Stimulated activated CD4-positive, alpha-beta T cell treated with anti-CD3 and anti-CD28 coated beads, TNF-alpha, amount 100 ng/mL, for 1 hour (primary cell): ENCODE measurements at places on chromosomes 4 and X.

DNA sequence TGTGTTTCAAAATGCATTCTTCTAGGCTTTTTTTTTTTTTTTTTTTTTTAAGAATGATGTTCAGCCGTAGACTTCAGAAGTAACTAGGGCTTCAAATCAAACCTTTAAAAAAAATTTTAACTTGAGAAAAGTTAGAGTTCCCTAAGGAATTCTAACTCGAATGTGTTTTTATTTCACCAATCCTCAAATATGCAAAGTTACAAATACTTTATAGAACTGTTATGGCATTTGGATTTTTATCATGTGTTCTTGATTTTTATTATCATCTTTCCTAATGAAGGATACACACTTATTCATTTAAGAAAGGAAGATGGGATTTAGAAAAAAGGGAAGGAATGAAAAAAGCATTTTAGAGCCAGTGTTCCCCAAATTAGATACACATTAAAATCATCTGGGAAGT lies 200.6 kb upstream of the LDB2 start:
- no peak for DNase-seq

GRCh38 chrX:128458888-128459287 lies 406.7 kb upstream of the ACTRT1 start:
- DNase-seq: no peak

DNA sequence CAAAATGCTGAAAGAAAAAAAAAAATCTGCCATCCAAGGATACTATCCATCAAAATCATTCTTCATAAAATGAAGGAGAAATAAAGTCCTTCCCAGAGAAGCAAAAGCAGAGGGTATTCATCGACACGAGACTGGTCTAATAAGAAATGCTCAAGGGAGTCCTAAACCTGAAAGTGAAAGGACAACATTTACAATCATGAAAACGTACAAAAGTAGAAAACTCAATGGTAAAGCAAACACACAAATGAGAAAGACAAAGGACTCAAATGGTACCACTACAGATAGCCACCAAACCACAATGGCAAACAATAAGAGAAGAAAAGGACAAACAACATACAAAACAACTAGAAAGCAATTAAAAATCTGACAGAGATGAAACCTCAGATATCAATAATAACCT lies 41.0 kb downstream of the CD99L2 start:
- DNase-seq: no peak

- no peak for DNase-seq
These were observed 73.4 kb upstream of the MAGEB2 start for GRCh38 chrX:30141966-30142365.

DNA sequence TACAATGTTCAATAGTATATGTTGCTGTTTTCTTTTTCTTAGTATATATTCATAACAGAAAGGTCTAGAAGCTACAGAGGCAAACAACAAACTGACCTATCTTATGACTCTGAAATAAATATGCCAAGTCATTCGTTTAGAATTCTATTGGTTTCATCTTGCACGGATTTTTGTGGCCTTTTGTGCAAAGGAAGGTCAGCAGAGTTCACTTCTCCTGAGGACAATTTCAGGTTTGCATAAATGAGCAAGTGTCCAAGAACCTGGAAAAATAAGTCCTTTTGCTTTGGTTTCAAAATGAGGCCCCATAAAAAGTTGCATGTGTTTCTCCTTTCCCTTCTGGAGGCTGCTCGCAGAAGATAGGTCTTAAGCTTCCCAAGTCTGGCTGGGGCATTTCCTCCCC lies 156.9 kb downstream of the APBB2 start:
- DNase-seq: no peak

DNA sequence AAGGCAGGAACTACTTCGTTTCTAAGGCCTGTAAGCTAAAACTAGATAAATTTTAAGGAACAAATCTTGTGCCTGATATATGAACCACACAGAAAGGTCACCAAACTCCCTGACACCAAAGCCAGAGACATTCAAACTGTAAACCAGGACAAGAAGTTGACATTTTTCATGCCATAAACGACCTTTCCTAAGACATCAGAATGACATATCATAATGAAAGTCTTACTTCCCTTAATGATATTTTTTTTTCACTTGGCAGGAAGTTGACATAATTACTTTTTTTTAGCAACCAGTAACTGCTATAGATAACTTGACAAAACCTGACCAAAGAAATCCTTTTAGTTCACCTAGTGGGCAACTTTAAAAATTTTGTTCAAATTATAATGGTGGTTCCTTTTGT lies 231.5 kb upstream of the AGTR2 start:
- DNase-seq: no peak

- no peak for DNase-seq
These were observed 93.8 kb upstream of the CLCN4 start for GRCh38 chrX:10062980-10063379.

DNA sequence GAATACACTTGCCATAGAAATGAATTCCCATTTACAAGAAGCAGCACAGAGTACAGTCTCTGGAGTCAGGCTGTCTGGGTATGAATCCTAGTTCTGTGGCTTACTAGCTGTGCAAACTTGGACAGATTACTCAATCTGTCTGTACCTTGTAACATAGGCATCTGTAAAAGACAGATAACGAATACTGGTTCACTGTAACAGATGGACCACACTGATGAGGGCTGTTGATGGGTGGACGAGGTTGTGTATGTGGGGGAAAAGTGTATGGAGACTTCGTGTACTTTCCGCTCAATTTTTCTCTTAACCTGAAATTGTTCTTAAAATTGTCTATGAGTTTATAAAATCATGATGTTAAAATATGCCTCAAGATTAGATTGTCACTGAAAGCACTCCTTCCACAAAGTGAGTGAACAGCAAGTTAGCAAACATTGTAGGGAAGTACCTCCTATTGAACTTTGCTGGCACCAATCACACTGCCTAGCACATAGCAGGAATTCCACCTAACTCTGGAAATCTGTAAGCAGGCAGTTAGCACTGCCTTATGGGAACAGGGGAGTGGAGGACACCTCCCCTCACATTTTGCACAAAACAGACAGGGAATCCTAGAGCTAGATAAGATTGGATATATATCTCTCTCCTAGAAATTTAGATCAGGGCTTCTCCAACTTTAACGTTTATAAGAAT lies 6.5 kb upstream of the EXOSC9 start:
- no peak for DNase-seq

- no peak for DNase-seq
These were observed 66.5 kb downstream of the EFNB1 start for GRCh38 chrX:68895341-68895755.

DNA sequence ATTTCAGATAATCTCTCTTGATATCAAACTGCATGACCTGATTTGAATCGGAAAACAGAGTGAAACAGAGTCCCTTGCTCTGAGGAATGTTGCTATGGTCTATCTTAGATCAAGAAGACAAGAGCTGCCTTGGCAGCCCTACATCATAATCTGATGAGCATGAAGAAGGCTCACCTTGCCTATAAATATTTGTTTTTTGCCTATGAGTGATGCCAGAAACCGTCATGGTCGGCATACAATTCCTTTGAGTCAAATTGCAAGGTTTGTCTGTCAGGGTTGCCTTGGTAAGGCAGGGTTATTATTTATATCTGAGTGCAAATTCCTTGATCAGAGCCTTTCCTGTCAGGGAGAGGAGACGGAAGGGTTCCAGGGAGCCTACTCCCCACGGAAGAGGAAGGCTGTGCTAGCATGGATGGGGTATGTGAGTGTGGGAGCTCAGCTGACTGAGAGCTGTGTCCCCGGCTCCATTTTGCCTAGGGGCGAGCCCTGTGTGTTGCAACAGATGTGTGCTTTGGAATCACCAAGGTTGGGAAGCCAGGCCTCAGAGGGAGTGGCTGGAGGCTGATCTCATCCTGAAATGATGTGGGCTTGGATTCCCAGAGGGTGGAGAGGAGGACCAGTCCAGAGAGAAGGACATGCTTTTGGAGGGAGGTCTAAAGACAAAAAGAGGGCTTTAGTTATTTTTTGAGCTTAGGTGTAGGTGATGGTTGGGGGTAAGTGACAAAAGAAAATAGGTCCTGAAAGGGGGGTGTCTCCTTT lies 43.6 kb downstream of the RTL9 start:
- DNase-seq: no peak

DNA sequence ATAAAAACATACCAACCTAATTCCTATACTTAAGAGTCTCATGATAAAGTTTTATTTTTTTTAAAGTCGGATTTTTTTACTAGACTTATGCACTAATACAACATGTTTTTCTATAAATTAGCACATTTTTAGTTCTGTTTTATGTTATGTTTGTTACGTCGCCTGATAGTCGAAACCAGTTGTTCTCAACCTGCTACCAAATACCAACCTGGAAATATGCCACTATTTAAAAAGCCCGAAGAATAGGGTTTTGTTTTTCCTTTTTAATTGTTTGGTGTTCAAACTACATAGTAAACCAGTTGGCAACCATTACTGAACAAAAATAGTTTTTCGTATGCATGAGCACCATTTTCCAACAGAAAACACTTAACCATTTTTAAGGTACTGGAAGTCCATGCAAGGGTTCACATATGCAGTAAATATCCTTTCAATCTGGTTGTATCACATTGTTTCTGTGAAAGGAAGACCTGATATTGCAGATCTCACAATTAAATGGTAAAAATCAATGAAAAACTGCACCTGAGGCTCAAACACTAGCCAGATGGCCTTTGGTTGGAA lies 1.4 kb downstream of the WDFY3 start:
- no peak for DNase-seq

- no peak for DNase-seq
These were observed 611.2 kb downstream of the PPP4R3C start for GRCh38 chrX:26851981-26852380.

DNA sequence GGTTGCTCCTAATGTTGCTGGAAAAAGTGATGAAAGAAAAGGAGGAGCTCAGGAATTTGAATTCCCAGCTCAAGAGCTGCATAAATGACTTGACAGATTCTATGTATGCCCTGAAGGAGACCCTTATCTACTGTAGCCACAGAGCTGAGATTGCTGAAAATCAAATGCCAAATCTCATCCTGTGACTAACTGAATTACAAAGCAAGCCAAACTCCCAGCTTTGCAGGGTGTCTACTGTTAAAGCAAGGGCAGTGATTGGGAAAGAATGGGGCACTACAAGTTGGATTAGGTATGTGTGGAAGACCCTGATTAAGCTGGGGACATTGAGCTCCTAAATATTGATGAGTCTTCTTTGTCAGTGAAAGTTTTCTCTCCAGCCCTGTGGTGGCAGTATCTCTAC lies 20.8 kb upstream of the SMIM9 start:
- no peak for DNase-seq

- DNase-seq: no peak
These were observed 220.7 kb upstream of the EMCN start for GRCh38 chr4:100738196-100739165.

DNA sequence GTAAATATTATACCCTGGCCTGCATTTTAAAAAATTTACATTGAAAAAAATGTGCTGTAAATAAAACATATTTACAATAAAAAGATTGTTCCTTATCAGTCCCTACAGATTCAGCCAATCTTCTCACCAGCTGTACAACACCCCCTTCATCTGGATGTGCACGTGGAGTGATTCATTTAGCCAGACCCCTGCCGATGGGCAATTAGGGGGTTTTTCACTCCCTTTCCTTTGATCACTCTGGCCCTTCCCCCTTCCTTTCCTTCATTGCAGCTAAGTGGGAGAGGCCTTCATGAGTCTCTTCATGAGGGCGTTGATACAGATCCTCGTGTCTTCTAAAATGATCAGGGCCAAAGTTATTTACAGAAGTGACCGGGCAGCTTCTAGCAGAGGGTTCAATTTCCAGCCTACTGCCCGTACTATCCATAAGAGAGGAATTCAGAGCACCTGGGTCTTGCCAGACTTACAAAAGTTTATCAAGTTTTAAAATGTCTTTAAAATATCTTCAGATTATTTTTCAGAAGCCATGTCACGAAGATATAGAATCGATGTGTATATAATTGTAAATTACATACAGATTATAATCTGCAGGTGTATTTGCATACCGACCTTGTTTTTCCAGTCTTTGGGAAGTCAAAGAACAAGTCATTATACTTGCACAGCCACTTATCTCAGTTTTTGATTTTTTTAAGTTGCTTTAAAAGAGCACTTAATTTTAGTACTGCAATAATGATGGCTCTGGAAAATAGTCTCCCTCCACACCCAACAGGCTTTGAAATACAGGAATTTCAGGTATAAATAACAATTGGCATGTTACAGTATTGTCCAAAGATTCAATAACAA lies 21.4 kb upstream of the RASL11B start:
- no peak for DNase-seq

DNA sequence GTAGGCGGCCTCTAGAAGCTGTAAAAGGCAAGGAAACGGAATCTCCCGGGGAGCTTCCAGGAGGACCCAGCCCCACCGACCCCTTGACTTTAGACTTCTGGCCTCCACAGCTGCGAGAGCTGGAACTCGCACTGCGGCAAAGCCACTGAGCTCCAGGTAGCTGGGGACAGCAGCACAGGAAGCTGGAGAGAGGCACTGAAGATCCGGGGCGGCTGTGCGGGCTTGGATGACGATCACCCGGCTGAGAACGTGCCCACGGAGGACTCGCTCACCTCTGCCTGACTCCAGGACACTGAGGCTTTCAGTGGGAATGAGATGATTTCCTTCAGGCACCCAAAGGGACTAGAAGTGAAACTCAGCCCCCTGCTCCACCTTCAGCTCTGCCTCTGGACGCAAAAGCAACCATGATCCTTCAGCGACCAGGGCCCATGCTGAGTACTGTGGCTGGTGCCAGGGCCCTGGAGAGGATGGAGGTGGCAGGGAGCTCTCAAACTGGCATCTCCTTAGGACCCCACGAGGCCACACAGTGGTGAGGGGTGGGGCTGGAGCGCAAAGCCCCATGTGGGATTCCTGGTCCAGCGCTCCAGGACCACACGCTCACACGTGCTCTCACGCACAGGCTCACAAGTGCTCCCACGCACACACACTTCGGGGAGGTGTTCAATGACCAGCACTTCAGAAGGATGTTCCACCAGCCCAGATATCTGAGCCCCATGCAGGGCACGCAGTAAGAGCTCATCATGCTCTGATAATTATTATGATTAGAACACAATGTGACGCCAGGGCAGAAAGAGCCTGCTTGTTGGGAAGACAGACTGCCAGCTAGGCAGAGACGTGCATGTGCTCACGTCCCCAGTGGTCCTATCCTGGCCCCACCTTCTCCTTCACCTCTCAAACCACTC lies 47.2 kb downstream of the ADRA2C start:
- no peak for DNase-seq
